ENCODE measurements at places on chromosomes 7 and 10.

GRCh38 chr10:1573981-1574380 lies 163.3 kb downstream of the ADARB2 start:
- DNase-seq: no peak

DNA sequence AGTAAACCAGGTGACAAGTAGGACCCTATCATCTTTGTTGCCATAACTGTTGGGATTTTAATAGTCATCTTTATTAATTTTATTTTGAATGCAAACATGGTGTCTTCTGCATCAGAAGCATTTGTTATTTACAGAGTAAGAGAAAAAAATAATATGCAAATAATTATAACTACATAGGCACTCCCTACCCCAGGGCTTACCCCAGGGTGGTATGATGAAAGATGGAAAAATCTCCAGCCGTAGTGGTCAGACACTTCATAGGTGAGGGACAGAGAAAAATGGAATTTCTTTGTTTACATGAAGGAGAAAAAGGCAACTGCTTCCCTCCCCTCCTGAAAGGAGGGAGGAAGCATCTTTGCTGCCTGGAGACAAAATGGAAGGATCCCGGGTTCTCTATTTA lies 29.7 kb downstream of the STOX1 start:
- DNase-seq: no peak

DNA sequence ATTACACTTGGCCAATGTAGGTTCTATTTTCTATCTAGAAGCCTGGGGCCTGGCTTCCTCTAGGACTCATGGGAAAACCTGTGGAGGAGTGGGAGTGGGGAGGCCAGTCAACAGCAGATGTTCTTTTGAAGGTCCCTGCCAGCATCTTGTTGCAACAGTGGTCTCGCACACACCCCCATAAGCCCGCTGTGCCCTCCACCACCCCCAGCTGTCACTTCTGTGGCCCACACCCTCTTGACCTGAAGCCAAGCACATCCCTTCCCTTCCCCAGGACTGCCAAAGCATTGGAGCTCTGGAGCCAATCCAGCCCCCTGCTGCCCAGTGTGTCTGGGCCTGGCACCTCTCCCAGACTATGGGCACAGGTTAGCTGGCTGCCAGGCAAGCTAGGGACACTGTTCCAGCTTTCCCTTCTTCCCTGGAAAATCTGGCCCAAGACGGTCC lies 1.9 kb upstream of the STX1A start:
- DNase-seq: no peak

- DNase-seq: no peak
These were observed 20.0 kb downstream of the LAMB1 start for GRCh38 chr7:107982918-107983389.

GRCh38 chr7:157474685-157475084 lies 137.9 kb downstream of the DNAJB6 start:
- no peak for DNase-seq

GRCh38 chr10:100267239-100268104 lies at the start of gene CWF19L1:
CWF19L1 (minus strand) TSS chr10:100267638; CDS start chr10:100267593, 45 bp downstream.
- DNase-seq: peak; percentile 38

- no peak for DNase-seq
These were observed 402.6 kb downstream of the AUTS2 start for GRCh38 chr7:70000737-70001348.

DNA sequence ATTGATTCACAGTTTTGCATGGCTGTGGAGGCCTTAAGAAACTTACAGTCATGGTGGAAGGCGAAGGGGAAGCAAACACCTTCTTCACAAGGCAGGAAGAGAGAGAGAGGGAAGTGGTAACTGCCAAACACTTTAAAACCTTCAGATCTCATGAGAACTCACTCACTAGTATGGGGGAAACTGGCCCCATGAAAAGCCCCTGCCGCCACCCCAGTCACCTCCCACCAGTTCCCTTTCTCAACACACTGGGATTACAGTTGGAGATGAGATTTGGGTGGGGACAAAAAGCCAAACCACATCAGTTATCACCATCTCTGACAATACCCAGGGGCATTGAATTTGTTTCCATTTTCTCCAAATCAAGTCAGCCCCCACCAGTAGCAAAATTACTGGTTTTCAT lies 740.4 kb downstream of the GATA3 start:
- no peak for DNase-seq

- no peak for DNase-seq
These were observed 26.7 kb downstream of the ABCB5 start for GRCh38 chr7:20642166-20642565.

DNA sequence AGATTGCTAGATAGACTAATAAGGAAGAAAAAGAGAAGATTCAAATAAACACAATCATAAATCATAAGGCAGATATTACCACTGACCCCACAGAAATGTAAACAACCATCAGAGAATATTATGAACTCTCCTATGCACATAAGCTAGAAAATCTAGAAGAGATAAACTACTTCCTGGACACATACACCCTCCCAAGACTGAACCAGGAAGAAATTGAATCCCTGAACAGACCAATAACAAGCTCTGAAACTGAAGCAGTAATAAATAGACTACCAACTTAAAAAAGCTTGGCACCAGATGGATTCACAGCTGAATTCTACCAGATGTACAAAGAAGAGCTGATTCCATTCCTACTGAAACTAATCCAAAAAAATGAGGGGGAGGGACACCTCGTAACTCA lies 24.5 kb upstream of the STARD3NL start:
- DNase-seq: no peak

DNA sequence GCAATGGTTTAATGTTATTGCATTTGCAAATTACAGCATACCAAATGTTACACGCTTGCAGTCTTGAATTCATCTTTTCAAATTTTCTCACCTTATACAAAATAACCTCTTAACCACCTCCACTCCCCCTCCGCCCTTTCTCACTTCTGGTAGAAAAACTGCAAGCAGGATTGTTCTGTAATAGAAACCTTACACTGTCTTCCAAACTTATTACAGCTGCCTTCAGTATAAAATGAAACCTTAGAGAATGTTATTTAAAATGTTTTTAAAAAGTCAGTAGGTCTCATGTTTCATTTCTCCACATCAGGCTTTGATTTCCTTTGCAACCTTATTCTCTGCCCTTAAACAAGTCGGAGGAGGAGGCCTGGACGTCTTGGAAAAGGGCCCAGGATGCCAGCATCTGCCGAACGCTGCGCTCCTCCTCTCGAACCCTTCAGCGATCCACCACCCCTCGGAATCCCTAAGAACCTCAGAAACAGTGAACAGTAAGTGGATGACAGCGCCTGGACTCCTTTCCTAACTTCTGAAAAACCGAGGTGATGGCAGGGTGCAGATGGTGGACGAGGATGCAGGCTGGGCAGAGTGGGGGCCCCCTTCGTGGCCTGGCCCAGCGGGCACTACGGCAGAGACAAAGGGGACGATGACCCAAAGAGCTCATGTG lies 74.0 kb downstream of the FGFR2 start:
- DNase-seq: no peak

GRCh38 chr10:35316218-35316967 lies 19.9 kb upstream of the CCNY start:
- no peak for DNase-seq

Data from stimulated activated CD4-positive, alpha-beta T cell treated with anti-CD3 and anti-CD28 coated beads, Interleukin-1b, Interleukin-23, amount 100 ng/mL, for 1 hour (primary cell).